ENCODE measurements at places on chromosomes 7 and 10.

DNA sequence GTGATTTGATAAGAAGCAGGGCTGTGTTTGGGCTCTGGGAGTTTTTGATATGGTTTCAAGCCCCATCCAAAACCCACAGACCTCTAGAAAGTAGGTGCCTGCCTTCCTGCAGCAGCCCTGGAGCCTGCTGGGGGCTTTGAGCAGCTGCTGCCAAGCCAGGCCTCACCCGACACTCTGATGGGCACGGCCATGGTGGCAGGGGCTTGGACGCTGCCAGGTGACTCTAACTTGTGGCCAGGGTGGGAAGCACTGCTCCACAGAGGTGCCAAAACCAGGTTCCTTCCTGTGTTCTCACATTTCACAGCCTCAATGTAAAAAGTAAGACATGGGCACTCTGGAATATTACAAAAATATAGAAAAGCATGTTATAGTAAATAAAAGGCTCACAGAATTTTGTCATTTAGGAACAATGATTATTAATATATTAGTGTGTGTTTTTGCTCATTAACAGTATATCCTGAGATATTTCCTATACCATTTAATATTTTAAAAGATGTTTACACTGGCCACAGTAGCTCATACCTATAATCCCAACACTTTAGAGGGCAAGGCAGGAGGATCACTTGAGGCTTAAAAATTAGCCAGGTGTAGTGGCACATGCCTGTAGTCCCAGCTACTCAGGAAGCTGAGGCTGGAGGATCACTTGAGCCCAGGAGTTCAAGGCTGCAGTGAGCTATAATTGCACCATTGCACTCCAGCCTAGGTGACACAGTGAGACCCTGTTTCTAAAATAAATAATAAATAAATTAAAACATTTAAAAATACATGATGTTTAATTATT is 95.1 kb downstream of the EGFR start:
- no peak for DNase-seq

GRCh38 chr7:98110249-98111022 is 3.8 kb downstream of the LMTK2 start:
- DNase-seq, result no peak

DNA sequence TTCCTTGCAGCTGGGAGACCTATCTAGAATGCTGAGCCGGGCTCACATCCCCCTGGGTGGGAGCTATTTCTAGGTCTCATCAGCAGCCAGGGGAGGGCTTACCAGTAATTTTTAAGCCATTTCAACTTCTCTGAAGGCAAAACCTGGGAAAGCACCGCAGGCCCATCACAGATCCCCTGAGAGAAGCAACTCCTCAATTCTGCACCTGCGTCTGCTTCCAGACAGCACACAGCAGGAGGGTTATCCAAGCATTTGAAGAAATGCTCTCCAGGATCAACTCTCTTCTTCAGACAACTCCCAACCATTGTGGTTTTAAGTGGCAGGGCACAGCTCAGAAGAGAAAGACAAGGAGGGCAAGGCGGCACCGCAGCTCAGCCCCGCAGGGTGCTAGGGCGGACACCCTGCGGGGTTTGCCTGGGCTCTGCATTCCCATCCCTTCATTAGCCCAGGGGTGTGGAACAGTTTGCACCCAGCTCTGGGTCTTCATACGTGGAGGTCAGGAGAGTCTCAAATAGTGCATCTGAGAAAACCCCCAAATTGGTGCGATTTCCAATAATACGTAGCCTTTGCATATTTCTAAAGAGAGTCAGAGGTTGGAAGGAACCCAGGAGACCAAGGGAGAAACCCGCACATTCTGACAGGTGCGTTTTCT is 618.7 kb downstream of the DNAJB6 start:
- no peak for DNase-seq

DNA sequence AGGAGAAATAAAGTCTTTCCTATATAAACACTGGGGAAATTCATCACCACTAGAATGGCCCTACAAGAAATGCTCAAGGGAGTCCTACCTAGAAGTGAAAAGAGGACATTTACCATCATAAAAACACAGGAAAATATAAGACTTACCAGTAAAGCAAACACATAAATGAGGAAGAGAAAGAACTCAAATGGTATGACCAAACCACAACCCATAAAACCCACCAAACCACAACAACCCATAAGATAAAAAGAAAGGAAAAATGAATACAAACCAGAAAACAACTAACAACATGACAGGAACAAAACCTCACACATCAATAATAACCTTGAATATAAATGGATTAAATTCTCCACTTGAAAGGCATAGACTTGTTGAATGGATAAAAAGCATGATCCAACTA is 71.9 kb upstream of the DIP2C start:
- DNase-seq, result no peak

DNA sequence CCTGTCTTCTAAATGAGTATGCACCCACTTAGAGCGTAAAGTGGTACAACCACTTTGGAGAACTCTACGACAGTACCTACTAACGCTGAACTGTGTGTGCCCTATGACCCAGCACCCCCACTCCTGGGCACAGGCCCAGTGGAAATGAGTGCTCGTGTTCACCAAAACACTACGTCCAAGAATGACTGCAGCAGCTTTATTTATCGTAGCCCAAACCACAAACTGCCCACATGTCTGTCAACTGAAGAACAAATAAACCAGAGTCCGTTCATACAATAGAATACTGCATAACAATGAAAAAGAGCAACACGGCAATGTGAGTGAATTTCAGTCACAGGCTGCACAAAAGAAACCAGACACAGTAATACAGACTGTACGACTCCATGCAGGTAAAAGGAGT is 35.4 kb downstream of the TLL2 start:
- no peak for DNase-seq

DNA sequence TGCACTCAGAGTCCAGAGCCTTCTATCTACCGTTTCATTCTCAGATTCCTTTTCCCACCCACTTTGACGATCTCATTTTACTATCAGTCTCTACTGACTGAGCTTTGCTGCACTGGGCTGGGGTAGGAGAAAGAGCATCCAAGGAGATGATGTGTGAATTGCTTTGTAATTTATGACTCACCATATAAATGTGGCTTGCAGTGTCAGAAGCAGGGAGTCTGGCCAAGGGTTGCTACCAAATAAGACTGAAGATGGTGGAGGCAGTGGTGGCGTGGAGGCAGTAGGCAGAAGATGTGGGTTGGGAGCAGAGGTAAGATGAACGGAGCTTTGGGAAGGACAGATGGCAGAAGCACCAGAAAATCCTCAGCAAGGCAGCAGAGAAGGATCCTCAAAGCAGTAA is 73.3 kb upstream of the AGK start:
- no peak for DNase-seq

DNA sequence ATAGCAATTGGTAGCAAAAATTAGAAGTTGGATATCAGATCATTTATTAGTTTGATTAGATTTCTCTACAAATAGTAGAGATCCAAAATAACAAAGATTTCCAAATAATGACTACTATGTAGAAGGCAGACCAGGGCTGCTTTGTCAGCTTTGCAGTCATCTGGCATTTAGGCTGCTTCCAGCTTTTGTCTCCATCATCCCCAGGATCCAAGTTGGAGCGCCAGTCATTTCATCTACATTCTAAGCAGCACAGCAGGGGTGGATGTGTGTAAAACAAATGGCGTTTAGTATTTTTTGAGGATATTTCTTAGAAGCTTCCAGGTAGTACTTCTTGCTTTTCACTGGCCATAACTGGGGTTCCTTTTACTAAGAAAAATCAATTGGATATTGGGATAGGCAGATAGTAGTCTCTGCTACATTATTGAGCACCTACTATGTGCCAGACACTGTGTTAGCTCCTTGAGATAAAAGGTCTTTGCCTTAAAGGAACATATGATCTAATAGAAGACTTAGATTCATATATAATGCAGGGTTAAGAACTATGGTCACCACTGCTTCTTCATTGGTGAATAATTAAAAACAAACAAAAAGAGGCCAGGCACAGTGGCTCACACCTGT is 41.5 kb downstream of the TPST1 start:
- DNase-seq, result no peak

GRCh38 chr10:56449770-56450169 is 88.7 kb upstream of the ZWINT start:
- no peak for DNase-seq

GRCh38 chr7:112416127-112416526 is 34.1 kb upstream of the IFRD1 start:
- no peak for DNase-seq

DNA sequence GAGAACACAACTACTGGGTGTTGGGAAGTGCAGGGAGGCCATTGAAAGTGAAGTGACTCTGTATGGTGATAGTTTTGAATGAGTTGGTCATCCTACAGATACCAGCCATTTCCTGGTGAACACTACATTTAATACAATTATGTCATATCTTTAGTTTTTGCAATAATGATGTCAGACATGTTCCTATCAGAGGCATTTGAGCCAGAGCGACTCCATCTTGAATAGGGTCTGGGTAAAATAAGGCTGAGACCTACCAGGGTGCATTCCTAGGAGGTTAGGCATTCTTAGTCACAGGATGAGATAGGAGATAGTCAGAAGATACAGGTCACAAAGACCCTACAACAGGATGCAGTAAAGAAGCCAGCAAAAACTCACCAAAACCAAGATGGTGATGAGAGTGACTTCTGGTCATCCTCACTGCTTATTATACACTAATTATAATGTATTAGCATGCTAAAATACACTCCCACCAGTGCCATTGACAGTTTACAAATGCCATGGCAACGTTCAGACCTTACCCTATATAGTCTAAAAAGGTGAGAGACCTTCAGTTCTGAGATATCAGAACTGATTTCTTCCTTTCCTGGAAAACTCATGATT is 28.2 kb downstream of the ADK start:
- DNase-seq, result no peak

GRCh38 chr10:130929422-130930325 is 381.8 kb downstream of the TCERG1L start:
- DNase-seq, result no peak

GRCh38 chr10:51137756-51138529 is 63.7 kb downstream of the PRKG1 start:
- DNase-seq, result no peak

DNA sequence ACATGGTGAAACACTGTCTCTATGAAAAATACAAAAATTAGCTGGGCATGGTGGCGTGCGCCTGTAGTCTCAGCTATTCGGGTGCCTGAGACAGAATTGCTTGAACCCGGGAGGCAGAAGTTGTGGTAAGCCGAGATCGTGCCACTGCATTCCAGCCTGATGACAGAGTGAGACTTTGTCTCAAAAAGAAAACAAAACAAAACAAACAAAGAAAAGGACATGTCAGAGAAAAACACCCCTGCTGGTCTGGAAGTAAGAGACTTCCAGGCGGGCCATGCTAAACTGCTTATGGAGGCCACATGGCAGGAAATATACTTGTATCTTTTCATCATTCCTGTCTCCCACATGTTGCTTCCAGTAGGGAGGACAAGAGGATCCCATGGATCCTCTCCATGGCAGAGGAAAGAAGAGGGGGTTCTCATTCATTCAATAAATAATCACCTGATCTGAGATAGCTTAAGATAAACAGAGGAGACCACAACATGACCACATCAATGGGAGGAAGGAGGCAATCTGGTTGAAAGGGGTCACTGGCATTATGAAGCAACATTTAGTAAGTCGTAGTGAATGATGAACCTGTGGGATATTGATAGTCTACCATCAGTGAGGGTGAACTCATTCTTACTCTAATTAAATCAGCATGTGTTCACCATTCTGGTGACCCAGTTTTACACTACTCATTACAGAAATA is 60.5 kb upstream of the ZNF138 start:
- DNase-seq, result no peak

GRCh38 chr7:24968165-24968564 is 11.8 kb downstream of the OSBPL3 start:
- DNase-seq, result no peak

DNA sequence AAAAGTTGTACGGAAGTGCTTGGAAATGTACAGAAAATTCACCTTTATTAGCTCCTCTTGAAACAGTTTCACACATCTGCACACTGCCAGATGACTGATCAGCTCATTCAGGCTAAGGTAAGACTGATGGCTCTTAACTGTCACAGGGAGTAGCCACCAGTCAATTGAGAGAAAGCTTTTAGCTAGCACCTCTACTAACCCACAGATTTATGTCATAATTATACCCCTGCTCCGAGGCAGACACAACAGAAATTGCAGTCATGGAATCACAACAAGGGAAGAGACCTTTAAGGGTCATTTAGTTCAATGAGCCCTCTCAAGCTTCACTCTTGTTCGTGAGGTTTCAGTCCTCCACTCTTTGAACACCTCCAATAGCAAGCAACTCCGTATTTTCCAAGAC is 235.4 kb downstream of the TRIL start:
- no peak for DNase-seq

- no peak for DNase-seq
These were observed 71.3 kb downstream of the CREB3L2 start for GRCh38 chr7:137930581-137930980.

DNA sequence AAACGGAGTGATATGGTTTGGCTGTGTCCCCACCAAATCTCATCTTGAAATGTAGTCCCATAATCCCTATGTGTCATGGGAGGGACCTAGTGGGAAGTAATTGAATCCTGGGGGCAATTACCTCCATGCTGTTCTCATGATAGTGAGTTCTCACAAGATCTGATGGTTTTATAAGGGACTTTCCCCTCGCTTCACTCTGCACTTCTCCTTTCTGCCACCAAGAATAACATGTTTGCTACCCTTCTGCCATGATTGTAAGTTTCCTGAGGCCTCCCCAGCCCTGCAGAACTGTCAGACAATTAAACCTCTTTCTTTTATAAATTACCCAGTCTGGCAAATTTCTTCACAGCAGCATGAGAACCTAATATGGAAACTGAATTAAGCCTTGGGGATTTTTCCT is 19.1 kb downstream of the FAM3C start:
- DNase-seq, result no peak

DNA sequence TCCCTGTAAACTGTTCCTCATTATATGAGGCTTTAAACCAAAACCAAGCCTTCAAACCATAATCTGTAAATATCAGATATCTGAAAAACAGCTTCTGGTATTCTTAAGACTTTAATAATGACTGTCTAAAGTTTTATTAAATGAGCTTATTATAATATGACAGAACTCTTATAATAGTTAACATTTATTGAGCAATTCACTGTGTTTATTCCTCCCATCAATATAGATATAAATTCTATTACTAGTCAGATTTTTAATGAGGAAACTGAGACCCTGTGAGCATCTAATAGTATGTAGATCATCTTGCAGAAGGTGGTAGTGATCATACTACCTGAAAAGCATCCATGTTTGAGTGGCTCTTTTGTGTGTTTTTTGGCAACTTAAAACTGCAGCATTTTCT is 45.1 kb downstream of the KIF11 start:
- no peak for DNase-seq

DNA sequence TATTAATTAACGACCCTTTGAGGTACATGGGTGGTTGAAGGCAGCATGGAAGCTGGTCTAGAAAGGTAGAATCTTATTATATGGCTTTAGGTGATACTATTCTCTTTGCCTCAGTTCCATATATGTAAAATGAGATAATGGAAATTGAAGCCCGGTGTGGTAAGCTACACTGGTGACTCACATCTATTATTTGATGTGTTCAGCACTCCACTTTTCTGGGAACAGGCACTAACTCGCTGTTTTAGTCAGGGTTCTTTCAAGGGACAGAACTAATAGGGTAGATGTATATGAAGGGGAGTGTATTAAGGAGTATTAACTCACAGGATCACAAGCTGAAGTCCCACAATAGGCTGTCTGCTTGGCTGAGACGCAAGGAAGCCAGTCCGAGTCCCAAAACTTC is 4.4 kb upstream of the TRUB1 start:
- DNase-seq, result no peak

GRCh38 chr7:33107136-33108066 is 1.8 kb downstream of the RP9 start:
- DNase-seq, result peak; percentile 44

GRCh38 chr7:111855161-111855841 is 293.0 kb upstream of the IMMP2L start:
- DNase-seq, result no peak

GRCh38 chr7:67484244-67484751 is 487.7 kb downstream of the TYW1 start:
- peak; percentile 74 for DNase-seq

Measured in right renal pelvis (tissue), 4 donors.